ENCODE measurements at places on chromosomes 1 and 21.

DNA sequence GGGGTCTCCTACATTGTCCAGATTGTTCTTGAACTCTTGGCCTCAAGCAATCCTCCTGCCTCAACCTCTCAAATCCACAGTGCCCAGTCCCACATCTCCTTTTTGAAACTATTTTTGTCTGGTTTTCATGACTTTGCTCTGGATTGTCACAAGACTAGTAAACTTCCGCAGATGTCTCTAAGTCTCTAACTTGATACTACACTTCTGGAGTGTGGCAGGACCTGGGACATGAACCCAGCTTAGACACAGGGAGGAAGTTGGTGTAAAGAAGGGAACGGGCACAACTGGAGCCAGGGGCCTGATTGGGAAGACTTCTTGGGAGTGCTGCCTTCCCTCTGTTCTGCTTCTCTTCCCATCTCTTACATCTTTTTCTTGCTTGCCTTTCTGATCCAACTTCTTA, 16.2 kb upstream of the DISC1 start:
- DNase-seq = no peak

- DNase-seq = no peak
Observed at GRCh38 chr1:221994939-221995338, 253.1 kb upstream of the DUSP10 start.

GRCh38 chr1:227317011-227317451, 1.3 kb downstream of the CDC42BPA start:
- no peak for DNase-seq

DNA sequence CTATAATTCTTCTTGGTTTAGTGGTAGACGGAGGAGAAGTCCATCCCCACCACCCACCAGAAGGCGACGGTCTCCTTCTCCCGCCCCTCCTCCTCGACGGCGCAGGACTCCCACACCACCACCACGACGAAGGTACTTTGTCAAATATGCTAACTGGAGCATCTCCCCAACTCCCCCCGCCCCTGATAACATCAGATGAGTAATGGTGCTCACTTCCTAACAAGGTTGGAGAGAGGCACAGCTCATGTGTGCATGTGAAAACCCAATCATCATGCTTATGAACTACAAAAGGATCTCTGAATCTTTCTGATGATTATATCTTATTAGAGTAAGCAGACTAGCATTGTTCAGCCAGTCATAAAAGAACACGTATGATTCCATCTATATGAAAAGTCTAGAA, 23.7 kb downstream of the SRRM1 start:
- DNase-seq = no peak

- DNase-seq = no peak
Observed at GRCh38 chr1:204974327-204974726, 68.7 kb upstream of the CNTN2 start.

DNA sequence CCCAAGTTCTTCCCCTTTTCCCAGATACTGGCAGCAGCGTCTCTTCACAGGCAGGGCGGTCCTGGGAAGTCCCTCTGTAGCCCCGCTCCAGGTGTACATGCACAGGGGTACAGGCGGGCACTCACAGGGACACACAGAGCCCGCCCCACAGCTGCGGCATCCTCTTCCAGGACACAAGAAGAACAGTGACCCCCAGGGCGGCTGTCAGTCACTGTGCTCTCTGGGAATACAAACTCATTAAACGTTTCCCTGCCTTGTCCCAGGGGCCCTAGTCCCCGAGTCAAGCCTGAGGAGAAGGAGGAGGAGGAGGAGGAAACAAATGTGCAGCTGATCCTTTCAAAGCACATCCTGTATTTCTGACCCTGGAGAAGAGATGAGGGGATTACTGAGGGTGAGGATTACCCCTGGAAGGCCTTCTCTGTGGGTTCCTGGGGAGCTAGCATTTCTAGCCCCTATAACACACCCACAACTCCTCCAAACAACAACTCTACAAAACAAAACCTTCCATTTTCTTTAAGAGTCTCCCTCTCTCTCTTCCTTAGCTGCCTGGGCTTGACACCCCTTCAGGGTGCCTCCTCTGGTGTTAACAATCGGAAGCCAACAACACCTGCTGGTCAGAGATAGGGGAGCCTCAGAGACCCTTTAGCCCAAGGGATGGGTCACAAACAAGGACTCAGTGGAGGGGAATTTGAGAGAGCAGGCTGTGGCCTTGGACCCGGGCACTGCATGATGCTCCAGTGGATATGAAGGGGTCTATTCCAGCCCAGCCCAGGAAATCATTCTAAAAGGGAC, 28.4 kb upstream of the DMBX1 start:
- DNase-seq = no peak

DNA sequence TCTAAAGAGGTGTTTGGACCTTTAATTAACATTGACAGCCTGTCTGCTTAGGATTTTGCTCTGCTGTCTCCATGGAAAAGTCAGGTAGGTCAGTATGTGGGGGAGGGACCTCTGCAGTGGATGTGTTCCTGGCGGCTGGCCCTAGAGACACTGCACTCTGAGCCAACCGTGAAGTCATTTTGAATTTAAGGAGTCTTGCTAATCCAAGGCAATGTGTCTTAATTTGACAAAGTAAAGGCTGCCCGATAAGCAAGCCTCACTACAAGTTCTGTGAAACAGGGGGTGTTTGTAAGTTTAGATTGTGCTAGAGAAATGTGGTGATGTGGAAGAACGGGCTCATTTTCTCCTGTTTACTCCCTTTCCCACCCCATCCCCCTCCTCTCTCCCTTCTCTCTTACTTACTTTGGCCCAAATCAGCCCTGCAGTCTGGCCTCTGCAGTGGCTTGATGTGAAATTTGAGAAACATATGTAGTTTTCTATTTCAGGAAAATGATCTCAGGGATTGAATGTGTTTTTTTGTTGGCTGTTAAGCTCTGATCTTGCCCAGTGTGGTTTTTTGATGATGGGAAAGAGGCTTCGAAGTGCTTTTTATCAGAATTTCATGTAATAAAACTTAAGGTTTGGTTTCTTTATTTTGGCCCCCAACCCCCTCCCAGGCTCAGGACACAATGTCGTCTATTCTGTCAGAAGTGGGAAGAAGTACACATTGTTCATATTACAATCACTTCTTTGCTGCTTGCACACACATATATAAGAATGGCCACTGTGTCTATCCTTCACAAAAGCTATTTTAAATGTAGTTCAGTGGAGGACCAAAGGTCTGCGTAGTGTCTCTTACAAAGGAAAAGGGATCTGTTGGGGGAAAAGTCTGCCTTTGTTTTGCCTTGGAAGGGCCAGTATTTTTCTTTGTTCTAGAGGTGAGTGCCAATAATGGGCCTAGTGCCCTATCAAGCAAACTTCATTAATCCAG, 96.6 kb downstream of the FGGY start:
- no peak for DNase-seq

DNA sequence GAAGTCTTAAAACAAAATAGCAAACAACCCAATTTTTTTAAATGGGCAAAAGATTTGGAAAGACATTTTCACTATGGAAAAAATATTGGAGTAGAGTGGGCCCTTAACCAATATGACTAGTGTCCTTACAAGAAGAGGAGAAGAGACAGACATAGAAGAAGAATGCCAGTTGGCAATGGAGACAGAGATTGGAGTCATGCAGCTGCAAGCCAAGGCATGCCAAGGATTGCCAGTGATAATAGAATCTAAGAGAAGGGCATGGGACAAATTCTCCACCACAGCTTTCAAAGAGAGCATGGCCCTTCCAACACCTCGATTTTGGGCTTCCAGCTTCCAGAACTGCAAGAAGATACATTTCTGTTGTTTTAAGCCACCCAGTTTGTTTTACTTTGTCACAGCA, 92.7 kb downstream of the RGS2 start:
- no peak for DNase-seq

- no peak for DNase-seq
Observed at GRCh38 chr1:10799726-10800125, 3.3 kb upstream of the CASZ1 start.

GRCh38 chr1:212916481-212917133, 33.7 kb upstream of the VASH2 start:
- no peak for DNase-seq

DNA sequence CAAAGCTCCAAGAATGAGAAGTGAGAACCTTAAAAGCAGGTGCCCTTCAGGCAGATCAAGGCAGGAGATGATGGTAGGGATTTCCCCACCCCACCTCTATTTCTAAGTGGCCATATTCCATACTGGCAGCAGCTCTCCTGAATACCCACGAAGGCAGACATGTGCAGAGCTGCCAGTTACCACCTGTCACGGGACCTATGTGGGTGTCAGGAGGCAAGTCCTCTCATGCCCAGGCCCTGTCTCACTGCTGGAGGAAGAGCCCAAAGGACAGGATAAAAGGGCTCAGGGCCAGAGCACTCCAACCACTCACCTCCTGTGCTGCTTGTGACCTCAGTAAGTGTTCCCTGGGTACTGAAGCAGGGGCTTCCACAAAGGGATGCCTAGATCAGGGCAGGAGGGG, 721 bp upstream of the LCE1B start:
- no peak for DNase-seq

DNA sequence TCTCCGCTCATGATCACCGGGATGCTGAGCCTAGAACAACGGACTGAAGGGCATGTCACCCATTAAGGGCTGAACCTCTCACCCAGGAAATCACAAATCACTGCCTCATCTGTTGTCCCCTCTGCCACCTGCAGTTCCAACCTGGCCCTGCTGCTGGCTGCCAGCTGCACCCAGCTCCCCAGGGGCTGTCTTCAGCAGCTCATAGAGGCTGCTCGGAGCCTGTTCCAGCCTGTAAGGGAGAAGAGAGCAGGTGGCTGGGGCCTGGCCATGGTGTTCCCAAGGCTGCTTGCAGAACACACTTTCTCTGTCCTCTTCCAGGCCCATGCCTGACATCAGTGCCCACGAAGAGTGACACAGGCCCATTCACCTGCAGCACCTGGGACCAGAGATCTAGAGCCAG, 44.5 kb upstream of the DISP3 start:
- no peak for DNase-seq

DNA sequence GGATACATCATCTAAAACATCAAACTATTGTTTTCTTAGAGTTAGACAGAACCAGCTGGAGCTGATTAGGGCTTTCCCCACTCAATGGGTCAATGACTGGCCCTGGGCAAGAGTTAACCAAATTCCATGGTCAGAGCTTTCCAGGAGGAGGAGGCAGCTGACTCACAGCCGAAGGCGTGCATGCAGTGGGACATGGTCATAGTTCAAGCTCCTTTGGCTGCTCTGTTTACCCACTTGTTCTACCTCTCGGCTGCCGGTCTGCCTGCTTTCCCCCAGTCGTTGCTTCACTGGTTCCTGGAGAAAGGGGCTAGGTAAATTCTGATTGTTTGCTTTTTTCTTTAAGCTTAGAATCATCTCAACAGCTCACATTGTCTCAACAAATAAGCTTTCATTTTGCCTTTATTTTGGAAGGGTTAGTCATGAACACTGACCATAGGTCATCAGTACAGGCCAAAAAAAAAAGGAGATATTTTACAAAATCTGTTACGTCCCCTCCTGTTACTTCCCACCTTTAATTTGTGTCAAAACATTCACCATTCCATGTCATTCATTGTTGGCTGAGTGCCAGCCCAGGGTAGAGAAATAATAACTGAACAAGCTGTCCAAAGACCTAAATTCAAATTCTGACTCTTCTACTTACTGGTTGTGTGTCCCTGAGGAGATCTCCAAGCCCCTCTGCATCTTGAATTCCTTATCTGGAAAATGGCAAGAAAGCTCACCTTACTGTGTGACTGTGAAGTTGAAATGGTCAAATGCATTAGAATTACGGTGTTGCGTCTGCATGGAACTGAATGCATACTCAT, 12.0 kb downstream of the MAB21L3 start:
- DNase-seq = no peak

DNA sequence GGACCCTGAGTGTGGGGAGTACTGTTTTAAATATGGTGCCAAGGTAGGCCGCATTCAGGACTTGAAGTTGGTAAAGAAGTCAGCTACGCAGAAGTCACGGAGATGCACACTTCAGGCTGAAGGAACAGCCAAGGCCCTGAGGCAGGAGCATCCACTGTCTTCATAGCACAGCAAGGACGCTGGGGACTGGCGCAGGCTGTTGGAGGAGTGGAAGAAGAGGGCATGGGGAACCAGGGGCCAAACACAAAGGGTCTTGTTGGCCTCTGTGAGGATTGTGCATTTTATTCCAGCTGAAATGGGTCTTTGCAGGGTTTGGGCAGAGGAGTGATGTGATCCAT, 16.6 kb downstream of the DNAJC16 start:
- DNase-seq = no peak

DNA sequence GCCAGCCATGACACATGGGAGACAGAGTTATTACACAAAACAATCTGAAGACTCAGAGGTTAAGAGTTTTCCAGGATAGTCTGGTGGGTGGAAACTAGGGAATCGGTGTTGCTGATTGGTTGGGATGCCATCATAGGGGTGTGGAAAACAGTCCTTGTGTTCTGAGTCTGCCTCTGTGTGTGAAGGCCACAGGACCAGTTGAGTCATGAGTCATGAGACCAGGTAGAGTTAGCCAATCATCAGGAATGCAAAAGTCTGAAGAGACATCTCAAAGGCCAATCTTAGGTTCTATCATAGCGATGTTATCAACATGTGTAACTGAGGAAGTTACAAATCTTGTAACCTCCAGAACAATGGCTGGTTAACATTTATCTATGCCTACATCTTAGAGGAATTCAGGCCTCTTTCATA, 49.7 kb upstream of the NEK7 start:
- DNase-seq = no peak

DNA sequence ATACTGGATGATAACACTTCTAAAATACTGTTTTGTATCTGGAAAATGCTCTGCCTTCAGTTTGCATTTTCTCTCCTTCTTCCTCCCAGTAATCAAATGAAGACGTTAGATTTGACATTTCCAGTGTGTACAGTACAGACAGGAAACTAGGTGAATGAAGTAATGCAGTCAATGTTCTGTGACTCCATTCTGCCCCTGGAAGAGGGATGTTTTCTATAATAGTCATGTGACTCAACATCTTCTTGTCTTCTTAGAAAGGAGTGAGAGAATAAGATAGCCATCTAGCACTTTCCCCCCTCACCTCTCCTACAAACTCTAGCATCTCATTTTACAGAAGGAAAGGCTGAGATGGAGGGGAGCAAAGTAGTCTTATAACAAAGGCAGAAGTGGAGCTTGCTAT, 77.6 kb downstream of the DDR2 start:
- DNase-seq = no peak

DNA sequence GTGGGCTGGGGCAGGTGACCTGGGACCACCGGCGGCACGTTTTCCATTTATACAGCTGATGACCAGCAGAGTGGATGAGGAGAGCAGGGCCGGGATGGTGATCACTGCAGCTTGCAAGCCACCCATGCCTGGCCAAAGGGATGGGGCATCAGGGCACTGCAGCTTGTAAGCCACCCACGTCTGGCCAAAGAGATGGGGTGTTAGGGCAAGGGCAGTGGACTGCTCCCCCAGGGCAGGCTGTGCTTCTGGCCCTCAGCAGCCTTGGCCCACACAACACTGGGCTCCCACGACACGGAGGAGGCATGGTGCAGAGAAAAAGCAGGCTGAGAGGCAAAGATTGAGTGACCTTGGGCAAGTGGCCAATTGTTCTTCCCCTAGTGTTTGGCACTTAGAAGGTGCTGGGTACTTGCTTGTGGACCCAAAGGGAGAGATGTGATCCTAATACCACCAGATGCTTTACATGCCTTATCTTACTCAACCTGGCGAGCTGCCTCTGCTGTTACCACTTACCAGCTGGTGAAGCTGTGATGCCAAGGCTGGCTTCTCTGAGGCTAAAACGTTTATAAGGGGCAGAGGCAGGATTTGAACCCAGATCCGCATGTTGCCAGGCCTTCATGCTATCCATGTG, 48.3 kb downstream of the TRIM62 start:
- no peak for DNase-seq
